ENCODE measurements at places on chromosomes 3 and 15.

DNA sequence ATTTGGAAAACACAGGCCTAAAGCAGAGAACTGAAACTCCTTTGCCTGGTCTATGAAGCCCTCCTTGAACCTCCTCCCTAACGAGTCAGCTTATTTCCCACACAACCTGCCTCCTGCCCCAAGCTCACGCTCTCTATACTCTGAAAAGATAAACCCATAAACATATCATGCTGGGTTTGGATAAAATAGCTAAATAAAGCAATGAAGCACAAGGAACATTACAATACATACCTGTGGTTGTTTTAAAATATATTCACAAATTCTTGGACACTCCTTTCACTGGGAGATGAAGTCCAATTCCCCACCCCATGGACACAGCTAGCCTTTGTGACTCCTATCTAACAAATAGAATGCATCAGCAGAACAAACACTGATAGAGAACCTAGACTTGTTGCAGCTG, 98.2 kb downstream of the PLCH1 start:
- DNase-seq, result no peak

DNA sequence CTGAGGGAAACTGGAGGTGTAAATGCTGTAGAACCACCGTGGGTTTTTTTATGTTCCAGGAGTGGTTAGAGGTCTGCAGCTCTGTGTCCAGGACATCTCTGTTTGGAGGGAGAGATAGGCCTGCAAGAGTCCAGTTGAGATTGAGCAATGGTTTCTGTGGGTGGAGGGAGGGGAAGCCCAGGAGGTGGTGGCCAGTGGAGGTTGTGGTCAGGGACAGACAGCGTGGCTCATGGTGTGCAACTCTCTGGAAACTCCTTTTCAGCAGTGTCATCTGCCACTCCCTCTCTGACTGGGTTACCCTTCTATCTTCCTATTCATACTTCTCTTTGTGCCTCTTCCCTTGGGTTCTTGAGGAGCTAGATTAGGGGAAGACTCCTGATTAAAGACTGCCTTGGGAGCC, 9.6 kb downstream of the XCR1 start:
- no peak for DNase-seq

- no peak for DNase-seq
These were observed 44.4 kb upstream of the TEX9 start for GRCh38 chr15:56320861-56321260.

GRCh38 chr3:13857702-13858380, 22.0 kb downstream of the WNT7A start:
- DNase-seq, result no peak

DNA sequence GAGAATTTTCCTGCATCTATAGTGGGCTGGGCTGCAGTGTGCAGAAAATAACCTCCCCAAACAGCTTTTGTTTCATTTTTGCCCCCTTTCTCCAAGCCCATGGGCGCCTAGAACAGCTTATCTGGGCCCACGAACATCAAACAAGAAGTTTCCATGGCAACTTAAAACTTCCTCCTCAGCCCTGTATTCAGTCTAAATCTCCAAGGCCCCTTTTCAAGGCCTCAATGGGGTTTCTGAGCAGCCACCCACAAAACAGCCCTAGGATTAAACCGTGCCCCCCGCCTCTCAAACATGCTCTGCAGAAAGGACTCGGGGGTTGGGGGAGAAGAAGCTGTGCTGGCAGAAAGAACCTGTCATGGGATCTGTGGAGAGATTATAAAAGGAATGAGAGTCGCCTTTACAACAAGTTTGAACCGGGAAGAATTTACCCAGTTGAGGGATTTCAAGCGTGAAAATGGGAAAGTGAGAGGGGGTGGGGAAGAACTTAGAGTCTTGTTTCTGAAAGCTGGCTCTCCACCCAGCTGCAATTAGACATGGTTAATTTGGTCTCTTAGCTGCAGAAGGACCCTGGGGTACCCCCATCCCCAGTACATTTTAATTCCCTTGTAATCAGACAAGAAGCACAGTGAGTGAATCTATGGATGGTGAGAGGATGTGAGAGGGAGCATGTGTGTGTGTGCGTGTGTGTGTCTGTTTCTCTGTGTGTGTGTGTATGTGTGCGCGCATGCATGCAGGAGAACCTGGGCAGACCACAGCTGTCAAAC, 4.3 kb upstream of the FAM107A start:
- no peak for DNase-seq

GRCh38 chr15:78841376-78841706, 30.1 kb upstream of the ADAMTS7 start:
- DNase-seq, result no peak

DNA sequence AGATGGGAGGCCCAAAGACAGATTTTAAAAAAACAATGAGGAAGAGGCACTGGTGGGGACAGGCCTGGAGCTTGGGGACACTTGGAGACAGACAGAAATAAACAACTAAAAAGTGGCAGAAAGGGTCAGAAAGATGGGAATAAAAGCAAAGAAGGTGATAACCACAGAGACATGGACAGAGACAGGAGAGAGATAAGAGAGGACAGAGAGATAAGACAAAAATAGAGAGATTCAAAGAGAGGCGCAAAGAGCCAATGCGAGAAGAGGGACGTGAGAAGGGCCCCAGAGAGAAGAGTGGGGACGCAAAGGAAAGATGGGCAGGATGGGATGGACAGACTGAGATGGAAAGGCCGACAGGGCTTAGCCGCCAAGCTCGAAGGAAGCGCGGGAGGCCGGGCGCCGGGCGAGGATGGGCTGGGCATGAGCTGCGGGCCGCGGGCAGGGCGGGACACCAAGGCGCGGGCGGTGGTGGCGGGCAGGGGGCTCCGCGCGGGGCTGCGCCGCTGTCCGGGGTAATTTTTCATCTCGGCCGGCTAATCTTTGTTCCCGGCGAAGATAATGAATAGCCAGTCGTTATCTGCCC, 3.1 kb upstream of the GATA2 start:
- DNase-seq, result no peak

DNA sequence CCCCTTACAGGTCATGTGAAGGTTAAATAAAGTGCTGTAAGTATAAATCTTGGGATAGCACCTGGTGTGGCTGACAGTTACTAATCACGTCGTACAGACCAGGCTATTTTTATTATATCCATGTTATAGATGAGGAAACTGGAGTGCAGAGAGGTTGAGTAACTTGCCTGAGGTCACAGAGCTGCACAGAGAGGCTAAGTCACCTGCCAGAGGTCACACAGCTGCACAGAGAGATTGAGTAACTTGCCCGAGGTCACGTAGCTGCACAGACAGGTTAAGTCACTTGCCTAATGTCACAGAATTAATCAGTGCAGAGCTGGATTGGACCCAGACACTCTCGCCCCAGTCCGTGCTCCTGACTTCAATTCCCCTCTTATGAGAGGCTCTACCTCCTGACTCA, 171.5 kb downstream of the NUP210 start:
- DNase-seq, result no peak

GRCh38 chr3:122430371-122430770, 14.5 kb upstream of the WDR5B start:
- DNase-seq, result no peak

DNA sequence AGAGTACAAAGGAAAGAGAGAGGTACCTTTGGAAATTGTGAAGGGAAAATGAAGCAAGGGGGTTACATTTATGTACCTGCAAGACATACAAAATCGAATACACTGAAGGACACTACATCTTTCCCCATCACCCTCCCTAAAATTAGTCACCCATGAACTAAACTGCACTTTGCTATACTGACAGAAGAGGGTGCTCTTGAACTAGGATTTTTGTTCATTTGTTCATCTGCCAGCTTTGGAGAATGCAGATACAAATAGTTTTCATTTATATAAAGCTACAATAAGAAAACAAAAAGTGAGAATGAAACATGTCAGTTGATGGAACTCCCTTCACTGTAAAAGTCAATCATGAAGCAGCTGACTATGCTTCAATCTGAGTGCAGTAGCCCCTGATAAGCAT, 55.7 kb downstream of the PCCB start:
- DNase-seq, result no peak

All from NCI-H1092 (cell line).